Hindlimb muscle (tissue), 1 donor: ENCODE measurements at places on chromosomes 4 and X. TPM values are rescaled to one million over a fixed set of nuclear protein-coding genes. Genes with fewer than 3 reads are reported as not detected.

Gene CD38
- polyA plus RNA-seq = 1.3 TPM

Gene HTN1
- 0.05 TPM for polyA plus RNA-seq

Gene SPATA4
- polyA plus RNA-seq = 0.40 TPM

Gene CYBB
- polyA plus RNA-seq = 22.6 TPM

Gene REPS2
- 7.1 TPM for polyA plus RNA-seq

Gene AWAT2
- not detected for polyA plus RNA-seq

Gene RRH
- polyA plus RNA-seq = 0.53 TPM

Gene P2RY8
- polyA plus RNA-seq = 1.9 TPM

Gene CPE
- polyA plus RNA-seq = 72.2 TPM

Gene CFAP299
- polyA plus RNA-seq = 0.32 TPM

Gene MTNR1A
- polyA plus RNA-seq = not detected

Gene FAAH2
- 0.74 TPM for polyA plus RNA-seq

Gene N4BP2
- polyA plus RNA-seq = 10.3 TPM

Gene NCBP2L
- not detected for polyA plus RNA-seq

Gene MGARP
- polyA plus RNA-seq = 0.70 TPM

Gene CSTF2
- polyA plus RNA-seq = 10.6 TPM

Gene SSX2B
- polyA plus RNA-seq = not detected

Gene LUZP4
- not detected for polyA plus RNA-seq

Gene PLK4
- 8.8 TPM for polyA plus RNA-seq

Gene ARAP2
- polyA plus RNA-seq = 1.4 TPM

Gene DMD
- 88.9 TPM for polyA plus RNA-seq

Gene MAP7D2
- 0.45 TPM for polyA plus RNA-seq
